Suppressor macrophage (primary cell): ENCODE measurements at places on chromosomes 16 and 17.
A peak's percentile ranks its signal among the peaks of the same experiment; 100 is the strongest.

GRCh38 chr17:17364338-17364667, 61.1 kb downstream of the NT5M start:
- DNase-seq, result no peak

- no peak for DNase-seq
Observed at GRCh38 chr16:49930841-49931240, 74.9 kb upstream of the ZNF423 start.

DNA sequence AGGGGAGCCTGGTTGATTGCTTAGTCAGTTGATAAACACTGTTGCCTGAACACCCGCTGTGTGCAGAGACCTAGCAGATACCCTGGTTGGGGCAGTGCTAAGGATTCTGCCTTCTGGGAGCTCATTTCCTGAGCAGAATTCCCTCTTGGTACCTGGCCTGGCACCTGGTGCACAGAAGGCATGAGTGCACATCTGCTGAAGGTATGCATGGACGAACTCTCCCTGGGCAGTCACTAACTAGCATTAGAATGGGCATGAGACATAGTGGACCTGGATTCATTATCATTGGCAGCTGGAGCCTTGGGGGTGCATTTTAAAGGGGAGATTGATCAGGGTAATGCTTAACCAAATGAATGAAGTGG, 13.1 kb downstream of the ADCY7 start:
- DNase-seq, result no peak

DNA sequence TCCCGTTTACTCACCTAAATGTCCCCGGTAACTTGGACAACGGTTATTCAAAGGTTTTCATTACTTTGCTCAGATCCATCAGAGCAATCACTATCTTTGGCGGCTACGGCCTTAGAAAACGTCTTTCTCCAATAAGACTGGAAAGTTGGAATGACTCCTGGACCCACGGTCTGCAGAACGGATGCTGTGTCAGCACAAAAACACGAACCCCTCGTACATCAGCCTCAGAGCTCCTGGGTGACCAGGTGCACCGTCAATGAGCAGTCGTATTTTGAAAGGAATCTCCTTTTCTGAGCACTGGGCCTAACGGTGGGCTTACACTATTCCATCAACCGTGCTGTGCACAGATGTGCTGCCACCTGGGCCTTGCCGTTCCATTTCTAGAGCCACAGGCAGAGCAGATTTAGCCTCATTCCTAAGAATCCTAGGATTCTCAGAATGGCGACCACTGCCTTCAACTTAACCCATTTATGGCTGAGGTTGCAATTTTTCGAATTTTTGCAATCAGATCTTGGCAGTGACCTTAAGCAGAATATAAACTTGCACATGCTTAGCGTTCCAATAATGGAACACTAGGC, 110.8 kb upstream of the ZNF750 start:
- DNase-seq, result no peak

GRCh38 chr17:9028202-9028987, 7.1 kb downstream of the NTN1 start:
- DNase-seq, result no peak

DNA sequence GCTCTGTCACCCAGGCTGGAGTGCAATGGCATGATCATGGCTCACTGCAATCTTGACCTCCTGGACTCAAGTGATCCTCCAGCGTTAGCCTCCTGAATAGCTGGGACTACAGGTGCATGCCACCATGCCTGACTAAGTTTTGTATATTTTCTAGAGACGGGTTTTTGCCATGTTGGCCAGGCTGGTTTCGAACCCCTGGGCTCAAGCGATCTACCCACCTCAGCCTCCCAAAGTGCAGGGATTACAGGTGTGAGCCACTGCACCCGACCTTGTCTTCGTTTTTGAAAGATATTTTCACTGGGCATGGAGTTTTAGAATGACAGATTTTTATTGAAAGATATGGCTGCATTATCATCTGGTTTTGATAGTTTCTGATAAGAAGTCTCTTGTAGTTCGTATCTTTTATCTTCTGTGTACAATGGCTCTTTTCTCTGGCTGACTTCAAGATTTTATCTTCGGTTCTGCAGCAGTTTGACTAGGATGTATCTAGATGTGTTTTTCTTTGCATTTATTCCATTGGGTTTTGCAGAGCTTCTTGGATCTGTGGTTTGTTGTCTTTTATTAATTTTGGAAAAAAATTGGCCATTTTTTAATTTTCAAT, 14.6 kb downstream of the ADGRG5 start:
- no peak for DNase-seq

- peak; percentile 70 for DNase-seq
Observed at GRCh38 chr16:83878838-83879237, 20.1 kb upstream of the MLYCD start.

DNA sequence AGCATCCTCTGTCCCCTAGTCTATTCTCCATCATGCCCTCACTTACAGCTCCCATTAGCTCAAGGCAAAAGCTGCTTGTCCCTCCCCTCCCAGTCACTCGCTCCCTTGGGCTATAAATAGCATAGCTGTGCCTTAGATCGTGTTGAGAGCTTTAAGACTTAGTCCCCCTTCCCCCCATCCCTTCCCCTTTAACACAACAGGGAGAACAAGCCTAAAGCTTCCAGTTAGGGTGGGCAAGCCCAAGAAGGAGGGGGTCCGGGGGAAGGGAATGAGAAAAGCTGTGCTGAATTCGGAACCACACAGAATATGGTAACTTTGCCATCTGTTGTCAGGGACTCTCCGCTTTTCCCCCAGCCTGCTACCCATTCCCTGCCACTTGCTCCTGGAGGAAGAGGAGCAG, 4.9 kb upstream of the HIGD1B start:
- no peak for DNase-seq

DNA sequence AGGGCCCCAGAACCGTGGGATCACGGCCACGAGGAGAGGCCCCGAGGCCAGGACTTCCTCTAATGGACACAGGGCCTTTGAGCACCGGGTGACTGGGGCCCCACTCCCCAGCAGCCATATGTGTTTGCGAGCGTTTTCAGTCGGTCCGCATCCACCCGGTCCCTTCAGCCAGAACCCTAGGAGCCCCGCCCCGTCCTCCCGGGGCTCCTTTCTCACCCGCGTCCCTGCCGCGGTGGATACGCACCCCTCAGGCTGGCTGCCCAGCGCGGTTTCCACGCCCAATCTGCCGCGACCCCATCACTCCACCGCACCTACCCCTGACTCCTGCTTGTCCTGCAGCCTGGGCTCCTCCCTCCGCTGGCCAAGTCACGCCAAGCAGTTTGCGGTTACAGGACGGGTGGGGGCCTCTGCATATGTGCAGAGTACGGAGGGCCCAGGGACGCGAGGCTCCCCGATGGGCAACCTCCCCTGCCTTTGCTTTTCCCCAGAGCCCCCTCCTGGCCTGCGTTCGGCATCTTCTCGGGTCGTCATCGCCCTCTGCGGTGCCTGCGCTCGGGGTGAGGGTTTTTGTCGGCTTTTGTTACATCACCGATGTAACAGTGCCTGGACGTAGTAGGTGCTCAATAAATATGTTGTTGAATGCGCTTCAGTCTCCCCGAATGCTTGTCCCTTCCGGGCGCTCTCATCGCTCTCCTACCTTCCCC, 1.0 kb upstream of the TTYH2 start:
- DNase-seq, result peak; percentile 69

- DNase-seq, result no peak
Observed at GRCh38 chr17:27239584-27239983, 54.3 kb upstream of the WSB1 start.

GRCh38 chr16:88965411-88965810, 11.6 kb downstream of the CBFA2T3 start:
- no peak for DNase-seq

DNA sequence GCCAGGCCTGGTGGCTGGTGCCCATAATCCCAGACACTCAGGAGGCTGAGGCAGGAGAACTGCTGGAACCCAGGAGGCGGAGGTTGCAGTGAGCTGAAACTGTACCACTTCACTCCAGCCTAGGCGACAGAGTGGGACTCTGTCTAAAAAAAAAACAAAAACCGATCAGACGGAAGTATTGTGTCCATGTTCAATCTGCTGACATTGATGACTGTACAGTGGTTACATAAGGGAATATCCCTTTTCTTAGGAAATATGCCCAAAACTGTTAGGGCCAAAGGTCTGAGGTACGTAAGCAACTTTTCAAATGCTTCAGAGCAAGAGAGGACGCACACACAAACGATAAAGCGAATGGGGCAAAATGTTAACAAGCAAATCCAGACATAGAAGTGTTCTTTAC, 69.8 kb upstream of the DNAH17 start:
- DNase-seq, result peak; percentile 67

- peak; percentile 75 for DNase-seq
Observed at GRCh38 chr16:5056352-5056751, 9.4 kb downstream of the C16orf89 start.

DNA sequence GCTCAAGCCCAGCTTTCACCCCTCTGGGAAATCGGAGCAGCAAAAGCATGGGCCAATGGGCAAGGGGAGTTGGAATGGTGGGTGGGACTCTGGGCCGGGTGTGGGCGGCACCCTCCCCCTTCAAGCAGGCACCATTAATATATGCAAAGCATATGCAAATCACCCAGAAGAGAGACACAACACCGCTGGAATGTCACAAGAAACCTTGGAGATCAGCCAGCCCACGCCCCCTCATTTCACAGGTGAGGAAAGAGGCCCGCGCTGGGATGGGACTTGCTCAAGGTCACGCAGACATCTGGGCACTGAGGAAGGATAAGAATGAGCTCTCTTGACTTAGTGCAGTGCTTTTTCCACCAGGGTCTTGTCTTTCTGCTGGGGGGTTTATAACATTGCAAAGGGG, 4.8 kb downstream of the SRCIN1 start:
- DNase-seq, result no peak

- DNase-seq, result peak; percentile 31
Observed at GRCh38 chr16:9203956-9204355, 112.5 kb downstream of the HAPSTR1 start.

- no peak for DNase-seq
Observed at GRCh38 chr16:57401943-57402640, 2.5 kb upstream of the CCL17 start.

DNA sequence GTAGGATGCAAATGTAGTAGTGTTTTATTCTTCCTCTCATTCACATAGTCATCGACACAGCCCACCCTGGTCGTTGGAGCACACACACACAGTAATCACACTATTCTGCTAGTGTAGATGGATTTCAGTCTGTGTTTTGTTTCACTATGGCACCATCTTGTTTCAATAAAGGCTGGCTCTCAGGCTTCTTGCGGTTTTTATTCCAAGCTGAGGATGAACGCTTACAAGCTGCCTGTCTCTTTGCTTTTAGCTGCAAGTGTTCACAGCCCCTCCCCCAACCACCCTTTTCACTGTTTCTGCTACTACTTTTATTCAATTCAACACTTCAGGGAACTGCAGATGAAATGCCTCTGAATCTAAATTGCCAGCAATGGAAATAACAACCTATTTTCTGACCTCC, 140.9 kb upstream of the PMFBP1 start:
- DNase-seq, result no peak

- DNase-seq, result no peak
Observed at GRCh38 chr16:47475786-47476185, 14.7 kb downstream of the PHKB start.

- DNase-seq, result no peak
Observed at GRCh38 chr17:15652960-15653359, 31.2 kb downstream of the TRIM16 start.

GRCh38 chr17:329784-330420, 22.7 kb downstream of the RPH3AL start:
- DNase-seq, result peak; percentile 69

GRCh38 chr17:48002916-48003416, 32.1 kb downstream of the CDK5RAP3 start:
- DNase-seq, result peak; percentile 26

DNA sequence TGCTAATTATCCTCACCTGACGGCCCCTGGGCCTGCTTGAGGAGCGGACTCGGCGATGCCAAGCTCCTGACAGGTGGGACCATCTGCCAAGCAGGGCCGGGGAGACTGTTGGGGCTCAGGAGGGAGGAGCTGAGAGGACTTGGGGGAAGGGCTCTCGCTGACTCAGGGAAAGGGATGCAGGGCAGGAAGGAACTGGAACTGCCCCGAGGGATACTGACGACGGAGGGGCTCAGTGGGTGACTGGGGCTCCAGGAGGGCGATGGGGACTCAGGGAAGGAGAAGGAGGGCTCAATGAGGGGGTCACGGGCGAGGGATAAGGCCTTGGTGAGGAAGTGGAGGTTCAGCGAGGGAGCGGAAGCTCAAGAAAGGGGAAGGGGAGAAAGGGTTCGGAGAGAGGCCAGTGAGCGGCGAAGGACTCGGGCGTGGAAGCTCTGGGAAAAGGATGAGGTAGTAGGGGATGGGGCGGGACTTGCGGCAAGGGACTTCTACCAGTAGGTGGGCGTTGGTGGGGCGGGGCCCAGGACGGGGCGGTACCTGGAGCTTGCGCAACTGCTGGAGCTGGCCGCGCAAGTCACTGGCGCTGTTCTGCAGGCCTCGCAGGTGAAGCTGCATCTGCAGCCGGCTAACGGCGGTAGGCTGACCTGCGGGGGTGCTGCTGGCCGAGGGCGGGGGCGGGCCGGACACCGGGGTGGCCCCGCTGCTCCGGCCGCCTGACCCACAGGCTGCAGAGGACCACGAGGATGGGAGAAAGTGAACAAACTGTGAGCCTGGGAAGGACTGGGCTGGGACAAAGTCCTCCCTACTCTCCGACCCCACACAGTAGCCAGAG, 46.5 kb downstream of the SRCIN1 start:
- peak; percentile 92 for DNase-seq

- DNase-seq, result no peak
Observed at GRCh38 chr17:41010441-41010840, 1.5 kb upstream of the KRTAP3-1 start.

- no peak for DNase-seq
Observed at GRCh38 chr17:7613769-7614424, 800 bp downstream of the FXR2 start.
